Nucleus accumbens (tissue), 56 donors: ENCODE measurements at places on chromosomes 3 and 15.

DNA sequence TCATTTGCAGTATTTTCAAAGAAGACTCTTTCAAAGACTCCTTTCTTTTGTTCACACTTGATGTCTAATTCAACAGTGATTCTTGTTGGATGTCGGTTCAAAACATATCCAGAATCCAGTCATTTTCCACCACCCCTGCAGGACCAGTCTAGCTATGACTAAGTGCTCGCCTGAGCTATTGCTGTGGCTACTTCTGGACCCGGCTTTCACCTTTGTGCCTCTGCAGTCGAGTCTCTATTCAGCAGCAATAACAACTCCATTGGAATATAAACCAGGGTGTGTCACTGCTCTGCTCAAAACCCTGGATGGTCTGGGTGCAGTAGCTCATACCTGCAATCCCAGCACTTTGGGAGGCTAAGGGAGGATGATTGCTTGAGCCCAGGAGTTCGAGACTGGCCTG, 55.0 kb downstream of the PRICKLE2 start:
- no peak for DNase-seq

GRCh38 chr15:59266028-59266427, 59.4 kb downstream of the LDHAL6B start:
- DNase-seq = no peak

DNA sequence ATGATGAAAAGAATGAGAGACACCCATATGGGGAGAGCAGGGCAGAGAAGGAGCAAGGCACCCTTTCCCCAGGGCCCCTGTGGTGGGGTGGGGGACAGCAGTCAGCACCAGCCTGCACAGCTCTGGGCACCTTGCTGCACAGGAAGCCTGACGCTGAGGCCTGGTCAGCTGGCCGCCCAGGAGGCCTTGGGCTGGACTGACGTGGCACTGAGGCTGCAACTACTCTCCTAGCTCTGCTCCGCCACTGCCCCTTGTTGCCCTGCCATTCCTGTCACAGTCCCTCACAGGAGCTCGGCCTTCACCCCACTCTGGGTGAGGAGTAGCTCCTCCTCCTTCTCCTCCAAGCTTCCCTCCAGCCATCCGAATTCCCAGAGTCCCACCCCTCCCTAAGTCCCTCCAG, 99.7 kb downstream of the CPN2 start:
- no peak for DNase-seq

DNA sequence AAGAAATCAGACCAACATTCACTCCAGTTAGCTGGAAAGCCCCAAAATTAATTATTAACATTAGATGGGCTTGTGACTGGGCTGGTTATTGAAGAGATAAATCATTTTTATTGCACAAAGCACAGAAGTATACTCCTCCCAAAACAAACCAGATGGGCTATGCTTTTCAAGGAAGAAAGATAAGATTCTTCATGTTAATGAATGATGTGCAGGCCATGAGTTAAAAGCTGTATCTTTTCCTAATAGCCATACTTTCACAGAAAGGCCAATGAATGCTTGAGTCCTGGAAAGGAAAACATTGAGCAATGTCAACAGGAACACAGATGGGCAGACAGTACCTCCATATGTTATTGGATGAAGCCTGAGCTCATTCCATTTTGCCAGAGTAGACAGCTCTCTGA, 55.4 kb downstream of the OCA2 start:
- DNase-seq = no peak

- no peak for DNase-seq
These were observed 23.3 kb downstream of the LRRC2 start for GRCh38 chr3:46542801-46543201.

DNA sequence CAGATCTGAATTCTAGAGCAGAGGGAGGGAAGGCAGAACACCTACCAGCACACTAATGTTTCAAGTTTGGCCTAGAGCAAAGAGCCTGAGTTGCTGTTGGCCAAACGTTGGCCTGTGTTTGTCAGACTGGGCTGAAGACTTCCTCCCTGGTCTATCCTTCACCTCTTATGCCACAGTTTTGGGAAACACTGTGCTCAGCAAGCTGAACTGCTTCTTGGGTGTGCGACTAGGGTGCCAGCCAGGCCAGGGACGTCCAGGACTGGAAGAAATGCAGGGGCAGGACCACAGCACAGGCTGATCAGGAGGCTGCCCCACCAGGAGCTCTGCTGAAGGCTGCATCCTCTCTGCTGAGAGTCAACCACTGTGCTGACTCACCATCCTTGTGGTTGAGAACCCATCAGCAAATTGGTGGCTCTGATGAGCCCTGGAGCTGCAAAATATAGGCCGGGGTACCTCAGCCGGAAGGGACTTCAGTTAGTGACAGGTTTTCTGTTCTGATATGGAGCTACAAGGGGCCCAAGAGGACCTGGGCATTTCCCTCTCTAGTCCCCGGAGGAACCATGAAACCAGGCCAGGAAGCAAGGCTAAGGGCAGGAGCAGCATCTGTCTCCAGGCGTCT, 131.6 kb upstream of the RASGRP1 start:
- DNase-seq = no peak

DNA sequence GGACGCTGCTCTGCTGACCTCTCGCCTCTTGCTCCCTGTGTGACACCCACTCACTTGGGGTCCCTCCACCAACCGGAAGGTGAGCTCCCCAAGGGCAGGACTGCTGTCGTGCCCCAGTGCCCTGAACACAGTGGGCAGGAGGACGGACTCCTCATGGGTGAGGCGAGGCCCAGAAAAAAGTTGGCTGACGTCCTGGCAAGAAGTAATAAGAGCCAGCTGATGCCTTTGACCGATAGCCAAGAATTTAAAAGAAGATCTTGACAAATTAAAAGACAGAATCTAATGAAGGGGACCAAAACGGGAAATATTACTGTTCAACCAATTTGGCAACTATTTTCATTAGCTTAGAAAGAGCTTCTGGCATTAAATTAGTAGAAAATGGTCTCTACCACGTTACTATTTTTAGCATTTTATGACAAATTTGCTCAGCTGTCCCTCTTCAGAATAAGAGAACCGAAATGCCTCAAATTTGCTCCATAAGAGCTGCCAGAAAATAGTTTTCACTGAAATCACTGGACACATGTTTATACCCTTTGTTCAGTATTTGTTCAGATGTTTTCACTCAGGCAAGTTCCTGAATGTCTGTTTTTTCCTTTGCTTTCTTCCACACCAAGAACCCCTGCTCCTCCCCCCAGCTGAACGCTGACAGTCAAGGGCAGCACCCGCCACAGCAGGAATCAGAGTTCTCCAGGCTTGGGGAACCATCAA, 60.5 kb downstream of the XXYLT1 start:
- no peak for DNase-seq

GRCh38 chr3:65851827-65852226, 186.9 kb downstream of the MAGI1 start:
- no peak for DNase-seq

DNA sequence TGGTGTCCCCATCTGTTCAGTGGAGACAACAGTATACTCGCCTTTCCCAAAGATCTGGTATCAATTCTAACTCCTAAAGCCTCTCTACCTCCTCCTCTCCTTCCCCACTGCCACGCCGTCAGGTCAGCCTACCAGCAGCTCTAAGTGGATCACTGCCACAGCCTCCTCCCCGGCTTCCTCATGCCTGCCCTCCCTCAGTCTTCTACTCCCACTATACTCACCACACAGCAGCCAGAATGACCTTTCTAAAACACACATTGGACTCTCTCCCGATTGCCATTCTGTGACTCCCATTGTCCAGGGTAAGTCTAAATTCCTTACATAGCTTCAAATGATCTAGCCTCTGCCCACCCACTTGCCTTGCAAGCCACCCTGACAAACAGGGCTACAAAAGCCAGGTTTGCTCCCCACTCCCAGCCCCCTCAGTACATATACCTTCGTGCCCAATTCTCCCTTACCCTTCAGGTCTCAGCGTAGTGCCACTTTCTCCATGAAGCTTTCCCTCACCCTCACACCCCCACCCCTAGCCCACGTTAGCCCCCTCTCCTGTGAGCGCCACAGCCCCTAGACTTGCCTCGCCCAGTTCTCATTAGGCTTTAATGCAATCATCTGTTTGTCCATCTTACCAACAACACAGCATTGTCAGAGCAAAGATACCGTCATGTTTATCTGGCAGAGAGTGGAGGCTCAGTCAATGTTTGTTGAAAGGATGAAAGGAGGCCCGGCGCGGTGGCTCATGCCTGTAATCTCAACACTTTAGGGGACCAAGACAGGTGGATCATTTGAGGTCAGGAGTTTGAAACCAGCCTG, 9.5 kb upstream of the SEMA7A start:
- no peak for DNase-seq

DNA sequence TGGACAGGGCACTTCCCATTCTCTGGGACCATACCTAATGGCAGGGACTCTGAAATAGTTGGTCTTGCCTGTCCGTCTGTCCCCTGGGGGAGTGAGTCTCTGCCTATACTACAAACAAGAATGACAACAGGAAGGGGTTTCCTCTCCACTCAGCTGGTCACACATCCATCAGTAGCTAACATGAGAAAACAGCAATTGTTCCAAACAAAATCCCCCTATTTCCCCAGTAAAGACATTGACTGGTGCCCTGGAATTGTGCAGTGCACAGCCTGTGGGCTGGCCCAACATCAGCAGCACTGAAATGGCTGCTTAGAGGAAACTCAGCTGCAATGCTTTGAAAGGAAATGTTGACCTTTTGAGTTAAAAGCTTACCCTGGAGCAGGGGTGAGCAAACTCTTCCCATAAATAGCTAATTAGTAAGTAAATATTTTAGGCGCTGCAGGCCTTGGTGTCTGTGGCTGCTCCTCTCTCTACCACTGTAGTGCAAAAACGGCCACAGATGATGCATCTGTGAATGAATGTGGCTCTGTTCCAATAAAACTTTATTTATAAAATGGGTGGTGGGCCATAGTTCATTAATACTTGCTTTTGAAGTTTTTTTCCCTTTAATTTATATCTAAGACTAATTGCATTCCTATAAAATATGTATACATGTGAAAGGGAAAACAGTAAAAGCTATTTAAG, 174.3 kb downstream of the KLF13 start:
- DNase-seq = no peak
